Prostate gland (tissue), 2 donors: ENCODE measurements at places on chromosomes 13 and 19.

GRCh38 chr13:29922281-29922821 lies 71.9 kb upstream of the UBL3 start:
- DNase-seq: no peak

DNA sequence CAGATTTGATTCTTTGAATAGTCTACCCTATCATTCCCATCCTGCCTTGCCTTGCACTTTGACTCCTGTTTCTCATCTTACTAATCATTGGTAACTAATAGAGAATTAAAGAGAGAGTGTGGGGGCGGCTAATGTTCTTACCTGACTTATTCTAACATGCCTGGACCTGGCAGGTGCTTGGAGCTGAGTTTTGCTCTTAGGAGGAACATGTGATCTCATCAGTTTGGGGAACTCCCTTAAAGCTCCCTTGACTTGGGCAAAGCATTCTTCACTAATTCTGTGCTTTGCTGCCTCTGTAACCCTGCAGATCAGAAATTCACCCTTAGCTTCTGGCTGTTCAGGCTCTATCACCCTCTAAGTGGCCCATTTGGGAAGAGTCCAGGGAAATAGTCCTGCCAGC lies 861.1 kb downstream of the GPC5 start:
- no peak for DNase-seq

- DNase-seq: no peak
Observed at GRCh38 chr13:28357911-28358433, 137.0 kb downstream of the FLT1 start.

- DNase-seq: no peak
Observed at GRCh38 chr19:28402701-28403290, 810.2 kb downstream of the UQCRFS1 start.
